Nucleus accumbens (tissue), 56 donors: ENCODE measurements at places on chromosomes 4 and X.

- DNase-seq: no peak
These were observed 93.2 kb upstream of the JADE1 start for GRCh38 chr4:128716338-128716737.

- DNase-seq: no peak
These were observed at the start of gene FGF16 for GRCh38 chrX:77446908-77447652. Gene FGF16 (plus strand): TSS chrX:77447389. CDS start chrX:77447675, 286 bp downstream.

- DNase-seq: no peak
These were observed 426.7 kb upstream of the ARX start for GRCh38 chrX:25442499-25442898.

DNA sequence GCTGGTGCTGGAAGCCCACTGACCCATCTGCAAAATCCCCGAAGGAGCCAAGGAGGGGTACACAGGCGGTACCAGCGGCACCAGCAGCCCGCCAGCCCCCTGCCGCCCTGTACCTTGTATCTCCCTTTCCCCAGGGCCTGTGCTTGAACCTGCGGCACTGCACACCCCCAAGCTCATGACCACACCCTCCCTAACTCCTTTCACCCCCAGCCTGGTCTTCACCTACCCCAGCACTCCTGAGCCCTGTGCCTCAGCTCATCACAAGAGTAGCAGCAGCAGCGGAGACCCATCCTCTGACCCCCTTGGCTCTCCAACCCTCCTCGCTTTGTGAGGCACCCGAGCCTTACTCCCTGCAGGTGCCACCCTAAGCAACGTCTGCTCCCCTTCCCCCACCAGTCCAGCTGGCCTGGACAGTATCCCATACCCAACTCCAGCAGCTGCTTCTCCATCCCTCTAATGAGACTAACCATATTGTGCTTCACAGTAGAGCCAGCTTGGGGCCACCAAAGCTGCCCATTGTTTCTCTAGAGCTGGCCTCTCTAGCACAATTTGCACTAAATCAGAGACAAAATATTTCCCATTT is 94.9 kb downstream of the LARP1B start:
- DNase-seq: no peak
